ENCODE measurements at places on chromosomes 4 and X.

GRCh38 chr4:140877781-140878180 is 121.6 kb upstream of the TBC1D9 start:
- no peak for DNase-seq

DNA sequence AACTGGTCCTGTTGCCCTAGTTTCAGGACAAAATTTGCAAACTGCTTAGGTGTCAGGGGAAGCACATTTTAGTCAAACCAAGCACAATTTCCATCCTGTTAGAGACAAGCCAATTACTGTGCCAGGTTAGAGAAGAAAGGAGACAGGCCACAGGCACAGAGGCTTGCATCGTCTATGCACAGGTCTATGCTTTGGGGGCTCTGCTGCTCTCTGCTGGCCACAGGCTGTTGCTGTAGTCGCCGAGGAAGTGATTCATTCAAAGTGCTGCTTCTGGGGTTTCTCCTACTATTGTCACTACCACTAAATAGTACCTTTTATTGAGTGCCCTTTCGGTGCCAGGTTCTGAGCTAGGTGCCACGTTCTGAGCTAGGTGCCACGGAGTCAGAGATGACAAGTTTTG is 45.5 kb downstream of the VGLL1 start:
- DNase-seq, result peak; percentile 31

DNA sequence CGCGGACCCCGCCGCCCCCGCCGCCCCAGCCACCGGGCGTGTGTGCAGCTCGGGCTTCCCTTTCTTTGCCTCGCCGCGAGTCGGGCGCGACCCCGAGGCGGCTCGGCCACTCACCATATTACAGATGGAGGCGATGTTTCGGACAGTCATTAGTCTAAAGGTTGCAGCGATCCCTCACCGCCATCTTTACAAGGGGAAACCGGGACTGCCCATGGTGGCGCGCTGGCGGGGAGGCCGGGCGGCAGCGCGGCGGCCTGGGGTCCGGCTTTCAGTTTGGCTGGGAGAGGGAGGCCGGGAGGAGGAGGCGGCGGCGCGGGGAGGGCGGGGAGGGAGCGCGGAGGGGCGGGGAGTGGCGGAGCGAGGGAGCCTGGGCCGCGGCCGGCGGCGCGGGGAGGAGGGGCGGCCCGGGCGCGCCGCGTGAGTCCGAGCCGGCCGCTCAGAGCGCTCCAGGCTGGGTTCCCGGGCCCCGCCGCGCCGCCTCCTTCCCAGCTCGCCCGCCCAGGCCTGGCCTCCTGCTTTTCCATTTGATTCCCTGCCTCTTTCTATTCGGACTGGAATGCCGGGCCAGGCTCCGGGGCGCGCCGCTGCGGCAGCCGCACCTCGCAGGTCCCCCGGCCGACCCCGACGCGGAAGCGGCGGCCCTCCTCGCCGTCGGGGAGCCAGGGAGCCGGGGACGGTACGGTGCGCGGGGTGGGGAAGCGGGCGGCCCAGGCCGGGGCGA is at the start of gene USP46:
Gene USP46, minus strand, starts transcription at position 301 of the 721 bp plus-strand sequence. Its CDS starts 151 bp downstream, at position 150.
- peak; percentile 95 for DNase-seq

GRCh38 chr4:56326363-56326762 is 60.9 kb downstream of the AASDH start:
- DNase-seq, result no peak

DNA sequence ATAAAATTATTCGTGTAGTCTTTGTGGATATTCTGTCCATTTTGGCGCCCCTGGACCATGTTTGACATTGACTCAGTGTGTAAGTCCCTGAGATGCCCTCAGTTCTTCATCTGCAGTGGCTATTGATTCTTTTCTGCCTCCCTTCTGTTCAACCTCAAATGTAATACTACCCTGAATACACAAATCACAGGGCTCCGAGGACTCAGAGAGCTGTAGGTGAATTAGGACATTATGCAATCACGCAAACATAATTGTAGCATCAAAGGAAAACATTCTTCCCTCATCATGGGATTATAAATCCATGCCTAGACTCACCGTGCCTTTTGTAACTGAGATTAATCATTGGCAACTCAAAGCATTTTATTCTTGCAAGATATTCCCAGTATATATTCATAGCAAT is 161.4 kb upstream of the PACRGL start:
- no peak for DNase-seq

DNA sequence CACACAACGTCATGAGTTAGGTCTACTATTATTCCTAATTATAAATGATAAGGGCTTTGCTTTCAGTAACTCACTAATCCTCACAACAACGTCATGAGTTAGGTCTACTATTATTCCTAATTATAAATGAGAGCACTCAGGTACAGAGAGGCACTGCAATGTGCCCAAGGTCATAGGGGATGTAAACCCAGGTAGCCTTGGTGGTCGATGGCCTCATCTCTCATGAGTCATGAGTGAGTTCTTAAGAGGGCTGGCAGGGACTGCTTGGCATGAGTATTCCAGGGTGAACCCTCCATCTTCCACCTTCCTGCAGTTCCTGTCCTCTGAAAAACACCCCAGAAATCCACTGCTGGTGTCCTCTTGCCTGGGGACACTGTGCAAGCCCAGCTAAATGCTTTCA is 317.1 kb downstream of the STK32B start:
- no peak for DNase-seq

DNA sequence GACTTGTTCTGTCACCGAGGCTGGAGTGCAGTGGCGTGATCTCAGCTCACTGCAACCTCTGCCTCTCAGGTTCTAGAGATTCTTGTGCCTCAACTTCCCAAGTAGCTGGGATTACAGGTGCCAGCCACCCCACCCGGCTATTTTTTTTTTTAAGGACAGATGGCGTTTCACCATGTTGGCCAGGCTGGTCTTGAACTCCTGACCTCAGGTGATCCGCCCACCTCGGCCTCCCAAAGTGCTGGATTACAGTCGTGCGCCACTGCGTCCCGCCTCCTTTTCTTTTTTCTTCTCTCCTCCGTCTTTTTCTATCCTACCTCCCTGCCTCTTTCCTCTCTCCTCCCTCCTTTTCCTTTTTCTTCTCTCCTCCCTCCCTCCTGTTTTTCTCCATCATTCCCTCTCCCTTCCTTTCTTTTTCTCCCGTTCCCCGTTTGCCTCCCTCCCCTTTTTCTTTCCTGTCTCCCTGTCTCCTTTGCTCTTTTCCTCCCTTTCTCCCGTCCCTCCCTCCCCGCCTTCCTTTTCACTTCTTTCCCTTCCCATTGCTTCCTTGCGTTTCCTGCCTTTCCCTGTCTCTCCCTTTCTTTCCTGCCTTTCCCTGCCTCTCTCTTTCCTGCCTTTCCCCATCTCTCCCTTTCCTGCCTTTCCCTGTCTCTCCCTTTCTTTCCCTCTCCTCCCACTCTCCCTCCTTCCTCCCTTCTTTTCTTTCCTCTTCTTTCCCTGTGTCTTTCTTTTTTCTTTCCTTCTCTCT is 2.1 kb upstream of the SLC25A6 start:
- no peak for DNase-seq

DNA sequence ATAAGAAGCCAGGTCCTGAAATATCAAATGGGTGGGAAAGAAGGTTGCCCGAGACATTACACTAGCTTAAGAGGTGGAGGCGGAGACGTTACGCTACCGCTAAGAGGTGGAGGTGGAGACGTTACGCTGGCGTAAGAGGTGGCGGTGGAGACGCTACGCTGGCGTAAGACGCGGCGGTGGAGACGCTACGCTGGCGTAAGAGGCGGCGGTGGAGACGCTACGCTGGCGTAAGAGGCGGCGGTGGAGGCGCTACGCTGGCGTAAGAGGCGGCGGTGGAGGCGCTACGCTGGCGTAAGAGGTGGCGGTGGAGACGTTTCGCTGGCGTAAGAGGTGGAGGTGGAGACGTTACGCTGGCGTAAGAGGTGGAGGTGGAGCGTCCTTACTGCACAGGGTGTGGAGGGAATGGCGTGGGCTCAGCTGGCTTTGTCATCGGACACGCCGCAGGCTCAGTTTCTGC is 12.8 kb downstream of the CYP4V2 start:
- DNase-seq, result no peak

- no peak for DNase-seq
These were observed 24.8 kb downstream of the SPRY1 start for GRCh38 chr4:123421227-123421936.

- no peak for DNase-seq
These were observed 60.6 kb upstream of the VCX3B start for GRCh38 chrX:8403988-8404387.

DNA sequence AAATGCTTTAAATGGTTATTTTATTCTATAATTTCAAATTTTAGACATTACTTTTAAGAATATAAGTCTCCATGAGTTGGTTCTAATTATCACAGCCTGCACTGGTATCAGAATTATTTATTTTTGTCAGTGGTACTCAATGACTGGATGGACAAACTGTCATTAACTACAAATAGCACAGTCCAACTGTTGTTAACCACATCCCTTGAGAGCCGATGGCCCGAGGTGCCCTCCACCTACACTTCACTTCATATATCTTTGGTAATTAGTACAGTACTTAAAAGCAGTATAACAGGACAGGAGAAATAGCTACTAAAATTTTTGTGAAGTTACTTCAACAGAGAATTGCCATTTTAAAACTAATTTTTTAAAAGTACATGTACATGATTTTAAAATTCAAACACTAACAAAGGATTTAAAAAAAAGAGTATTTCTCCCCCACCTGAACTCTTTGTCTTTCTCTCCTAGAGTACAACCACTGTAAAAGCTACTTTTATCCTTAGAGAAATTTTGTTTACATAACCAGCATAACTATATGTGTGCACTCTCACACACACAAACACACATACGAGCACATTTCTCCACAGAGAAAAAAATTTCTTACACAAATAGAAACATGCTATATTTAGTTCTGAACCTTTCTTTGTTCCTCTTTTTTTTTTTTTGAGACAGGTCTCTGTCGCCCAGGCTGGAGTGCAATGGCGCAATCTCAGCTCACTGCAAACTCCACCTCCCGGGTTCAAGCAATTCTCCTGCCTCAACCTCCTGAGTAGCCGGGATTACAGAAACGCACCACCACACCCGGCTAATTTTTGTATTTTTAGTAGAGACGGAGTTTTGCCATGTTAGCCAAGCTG is 6.5 kb downstream of the TIFA start:
- no peak for DNase-seq

DNA sequence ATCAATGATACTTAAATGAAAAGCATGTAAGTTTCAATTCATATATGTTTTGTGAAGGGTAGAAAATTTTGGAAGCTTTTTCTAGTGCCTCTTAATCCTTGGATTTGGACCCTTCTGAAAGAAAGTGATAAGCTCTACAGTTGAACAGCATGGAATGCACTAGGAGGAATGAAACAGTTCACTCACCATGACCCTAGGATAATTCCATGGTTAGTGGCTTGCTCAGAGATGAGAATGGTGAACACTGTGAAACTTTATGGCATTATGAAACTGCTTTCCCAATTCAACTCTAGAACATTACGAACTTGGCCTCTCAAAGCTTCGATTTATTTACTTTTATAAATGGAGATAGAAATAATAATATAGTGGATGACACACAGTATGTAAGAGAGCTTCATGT is 88.9 kb upstream of the FAT4 start:
- DNase-seq, result no peak

DNA sequence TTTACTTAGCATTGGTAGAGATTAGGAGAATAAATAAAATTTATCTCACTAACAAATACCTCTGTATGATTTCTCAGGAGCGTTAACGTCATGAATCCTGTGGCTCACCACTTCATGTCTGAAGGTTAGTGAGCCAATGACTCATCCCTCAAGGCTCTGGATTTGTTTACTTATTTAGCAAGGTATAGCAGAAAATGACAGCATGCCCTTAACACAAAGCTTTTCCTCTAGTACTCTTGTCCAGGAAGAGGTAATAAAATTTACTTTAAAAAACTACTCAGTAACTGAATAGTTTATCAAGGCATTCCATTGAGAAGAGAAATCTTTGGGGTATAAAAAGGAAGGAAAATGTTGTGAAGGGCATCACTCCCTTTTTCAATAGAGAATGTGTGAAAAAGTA is 823.8 kb downstream of the CCSER1 start:
- DNase-seq, result no peak

- no peak for DNase-seq
These were observed 16.4 kb upstream of the ZNF280C start for GRCh38 chrX:130285069-130285620.

DNA sequence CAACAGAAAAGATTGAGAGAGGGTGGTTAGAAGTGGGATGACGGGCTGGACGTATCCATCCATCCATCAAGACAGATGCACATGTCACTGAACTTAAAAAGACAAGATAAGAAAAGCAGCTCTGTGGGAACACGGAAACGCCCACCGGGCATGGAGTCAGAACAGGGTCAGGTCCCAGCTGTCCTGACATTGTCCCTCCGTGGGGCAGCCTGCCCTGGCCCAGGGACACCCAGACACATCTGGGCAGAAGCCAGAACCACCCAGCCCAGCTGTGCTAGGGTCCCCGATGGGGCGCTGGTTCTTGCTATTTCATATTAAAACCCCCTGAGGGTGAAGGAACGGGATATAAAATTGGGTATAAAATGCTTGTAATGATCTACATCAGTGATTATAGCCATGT is 88.5 kb downstream of the PPP2R2C start:
- DNase-seq, result no peak

DNA sequence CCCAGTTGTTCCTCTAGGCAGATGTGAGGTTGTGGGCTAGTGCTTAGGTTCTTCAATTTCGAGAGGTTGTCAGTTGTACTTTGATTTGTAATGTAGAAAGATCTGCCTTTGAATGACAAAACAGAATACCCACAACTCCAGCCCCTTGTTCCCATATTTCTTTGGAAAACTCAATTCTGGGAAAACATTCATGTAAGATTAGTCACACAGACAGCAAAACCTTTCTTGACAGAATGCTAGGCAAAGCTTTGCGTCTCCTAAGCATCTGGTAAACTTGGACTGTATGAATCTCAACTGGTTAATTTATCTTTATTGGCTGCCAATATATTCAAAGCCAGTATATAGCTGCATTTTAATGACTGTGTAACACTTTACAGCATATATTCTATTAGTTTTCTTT is 34.9 kb downstream of the NOCT start:
- DNase-seq, result no peak

GRCh38 chrX:24145303-24146186 is 4.0 kb upstream of the ZFX start:
- DNase-seq, result no peak

GRCh38 chrX:107562482-107562881 is 65.8 kb upstream of the PRPS1 start:
- no peak for DNase-seq

DNA sequence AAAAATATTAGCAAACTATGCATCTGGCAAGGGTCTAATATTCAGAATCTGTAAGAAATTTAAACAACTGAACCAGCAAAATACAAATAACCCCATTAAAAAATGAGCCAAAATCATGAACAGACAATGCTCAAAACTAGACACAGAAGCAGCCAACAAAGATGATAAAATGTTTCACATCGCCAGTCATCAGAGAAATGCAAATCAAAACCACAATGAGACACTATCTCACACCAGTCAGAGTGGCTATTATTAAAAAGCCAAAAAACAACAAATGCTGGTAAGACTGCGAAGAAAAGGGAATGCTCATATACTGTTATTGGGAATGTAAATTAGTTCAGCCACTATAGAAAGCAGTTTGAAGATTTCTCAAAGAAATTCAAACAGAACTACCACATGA is 201.3 kb upstream of the CPEB2 start:
- DNase-seq, result no peak

GRCh38 chrX:105297041-105297440 is 76.5 kb upstream of the TEX13A start:
- no peak for DNase-seq

GRCh38 chrX:113390531-113390930 is 549.9 kb upstream of the AMOT start:
- DNase-seq, result no peak

- no peak for DNase-seq
These were observed 5.9 kb upstream of the UTP14A start for GRCh38 chrX:129900054-129900453.

All from GM13977 (cell line).